Cerebellar nuclear complex (tissue), 1 donor: ENCODE measurements at places on chromosomes 13 and 19.

GRCh38 chr19:7658219-7658686 lies 10.6 kb upstream of the RETN start:
- DNase-seq = no peak

- DNase-seq = no peak
Observed at GRCh38 chr13:44726778-44727177, 150.6 kb upstream of the TSC22D1 start.

GRCh38 chr13:48431431-48431830 lies 18.5 kb upstream of the LPAR6 start:
- DNase-seq = no peak

DNA sequence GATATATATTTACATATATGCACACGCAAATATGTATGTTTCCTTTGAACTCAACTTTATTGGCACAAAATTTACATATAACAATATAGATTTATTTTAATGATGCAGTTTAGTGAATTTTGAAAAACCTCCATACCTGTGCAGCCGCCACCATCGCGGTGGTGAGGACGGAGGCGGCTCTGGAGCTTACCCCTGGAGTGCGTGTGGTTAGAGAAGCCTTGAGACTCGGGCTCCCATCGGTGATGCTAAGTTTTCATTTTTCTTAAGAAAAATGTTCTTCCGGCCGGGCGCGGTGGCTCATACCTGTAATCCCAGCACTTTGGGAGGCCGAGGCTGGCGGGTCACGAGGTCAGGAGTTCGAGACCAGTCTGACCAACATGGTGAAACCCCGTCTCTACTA lies 31.8 kb downstream of the GJA3 start:
- no peak for DNase-seq

DNA sequence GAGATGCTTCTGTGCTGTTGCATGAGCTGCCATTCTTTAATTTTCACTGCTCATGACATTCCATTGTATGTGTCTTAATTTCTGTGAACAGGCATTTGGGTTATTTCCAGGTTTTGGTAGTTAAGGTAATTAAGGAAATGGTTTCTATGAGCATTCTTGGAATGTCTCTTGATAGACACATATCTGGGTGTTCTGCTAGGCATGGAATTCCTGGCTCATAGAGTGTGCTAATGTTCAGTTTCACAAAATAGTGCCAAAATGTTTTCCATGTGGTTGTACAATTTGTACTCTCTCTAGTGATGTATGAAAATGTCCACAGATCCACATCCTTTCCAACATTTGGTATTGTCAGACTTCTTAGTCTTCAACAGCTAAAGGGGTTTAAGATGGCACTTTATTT lies 680.9 kb upstream of the SGCG start:
- no peak for DNase-seq

- DNase-seq = no peak
Observed at GRCh38 chr19:49361438-49362047, 673 bp downstream of the TEAD2 start.

- DNase-seq = no peak
Observed at GRCh38 chr19:2973229-2973628, 4.1 kb upstream of the TLE6 start.

DNA sequence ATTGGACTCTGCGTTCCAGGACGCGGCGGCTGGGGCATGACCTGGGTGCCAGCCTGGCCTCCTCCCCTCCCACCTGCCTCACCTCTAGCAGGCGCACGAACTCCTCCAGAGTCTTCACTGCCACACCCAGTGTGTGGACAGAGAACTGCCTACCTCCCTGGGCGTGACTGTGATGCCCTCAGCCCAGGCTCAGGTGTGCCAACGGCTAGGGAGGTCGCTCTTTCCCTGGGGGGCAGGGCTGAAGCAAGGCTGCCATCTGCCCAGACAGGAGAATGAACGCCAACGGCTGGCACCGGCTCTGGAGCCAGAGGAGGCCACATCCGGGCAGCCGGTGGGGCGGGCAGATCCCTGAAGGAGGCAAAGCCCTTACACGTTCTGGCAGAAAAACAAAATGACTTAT lies 11.3 kb downstream of the NANOS3 start:
- DNase-seq = peak; percentile 10

GRCh38 chr19:39438270-39438934 lies 2.7 kb upstream of the RPS16 start:
- DNase-seq = no peak

- DNase-seq = no peak
Observed at GRCh38 chr13:90502762-90503161, 844.7 kb upstream of the MIR17HG start.

GRCh38 chr13:29081697-29082440 lies 261.7 kb downstream of the MTUS2 start:
- DNase-seq = no peak

GRCh38 chr13:76004416-76004815 lies 368.3 kb downstream of the LMO7 start:
- DNase-seq = no peak

GRCh38 chr13:46168783-46169182 lies 13.2 kb downstream of the LCP1 start:
- no peak for DNase-seq

DNA sequence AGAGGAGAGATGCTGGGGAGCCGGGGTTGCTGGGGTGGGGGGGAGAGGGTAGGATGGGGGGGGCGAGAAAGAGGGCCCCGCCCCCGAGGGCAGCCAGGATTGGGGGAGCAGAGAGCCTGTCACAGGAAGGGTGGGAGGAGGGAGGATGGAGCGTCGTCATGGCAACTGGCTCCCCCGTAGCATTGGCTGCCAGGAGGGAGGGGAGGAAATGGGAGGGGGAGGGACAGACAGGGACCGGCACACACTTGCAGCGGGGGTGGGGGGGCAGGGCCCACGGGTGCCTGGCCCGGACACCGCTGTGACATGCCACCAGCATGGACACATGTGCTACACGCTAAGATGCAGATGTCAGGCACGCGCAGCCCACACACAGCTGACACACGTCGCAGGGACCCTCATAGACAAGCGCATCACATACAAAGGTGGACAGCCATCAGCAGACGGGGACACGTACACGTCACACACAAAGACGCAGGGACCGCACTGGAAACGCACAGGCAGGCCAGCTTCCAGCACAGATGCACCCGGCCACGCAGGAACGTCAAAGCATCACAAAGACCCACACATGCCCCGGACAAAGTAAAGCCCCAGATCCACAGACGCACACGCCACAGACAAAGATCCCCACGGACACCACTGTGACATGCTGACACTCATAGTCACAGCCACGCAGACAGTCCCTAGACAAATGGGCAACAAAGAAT lies at the start of gene LMTK3:
Gene LMTK3 (minus strand): TSS at position 36 of the 704 bp plus-strand sequence. CDS start 259 bp downstream, outside the sequence.
- DNase-seq = peak; percentile 72

- DNase-seq = no peak
Observed at GRCh38 chr19:5914358-5914774, 312 bp downstream of the CAPS start.

DNA sequence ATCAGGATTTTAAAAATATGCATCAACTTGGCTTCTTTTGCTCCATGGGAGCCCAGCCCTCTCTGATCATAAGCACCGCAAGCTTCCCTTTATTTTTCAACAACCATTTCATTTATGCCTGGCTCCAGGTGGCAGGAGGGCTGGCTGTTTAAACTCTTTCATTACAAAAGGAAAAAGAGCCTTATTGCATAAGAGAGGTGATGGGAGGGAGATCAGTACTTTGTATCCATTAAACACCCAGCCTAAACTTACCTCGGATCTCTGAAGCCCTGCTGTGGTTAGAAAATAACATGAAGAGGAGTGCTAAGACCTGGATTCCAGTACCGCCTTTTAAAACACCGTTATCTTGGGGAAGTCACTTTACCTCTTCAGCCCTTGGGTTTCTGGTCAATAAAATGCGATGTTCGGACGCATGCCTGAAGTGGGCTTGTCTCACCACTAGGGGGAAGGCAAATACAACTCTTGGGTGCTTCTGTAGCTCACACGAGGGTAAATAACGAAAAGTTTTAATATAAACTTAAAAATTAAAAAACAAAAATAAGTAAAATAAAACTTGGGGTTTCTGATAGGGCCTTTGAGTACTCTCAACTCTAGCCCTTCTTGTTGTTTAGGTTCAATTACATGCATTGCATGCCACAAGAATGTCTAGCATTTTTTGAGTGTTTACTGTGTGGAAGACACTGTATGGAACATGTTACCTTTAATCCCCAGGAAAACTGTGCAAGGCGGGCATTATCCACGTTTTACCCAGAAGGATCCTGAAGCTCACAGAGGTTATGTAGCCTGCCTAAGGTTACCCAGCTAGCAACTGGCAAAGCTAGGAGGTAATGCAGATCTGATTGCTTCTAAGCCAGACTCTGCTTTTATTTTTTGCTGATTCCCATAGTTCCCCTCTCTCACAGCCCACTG lies 240.3 kb downstream of the LMO7 start:
- DNase-seq = no peak

- no peak for DNase-seq
Observed at GRCh38 chr13:26589754-26590153, 32.3 kb downstream of the WASF3 start.

DNA sequence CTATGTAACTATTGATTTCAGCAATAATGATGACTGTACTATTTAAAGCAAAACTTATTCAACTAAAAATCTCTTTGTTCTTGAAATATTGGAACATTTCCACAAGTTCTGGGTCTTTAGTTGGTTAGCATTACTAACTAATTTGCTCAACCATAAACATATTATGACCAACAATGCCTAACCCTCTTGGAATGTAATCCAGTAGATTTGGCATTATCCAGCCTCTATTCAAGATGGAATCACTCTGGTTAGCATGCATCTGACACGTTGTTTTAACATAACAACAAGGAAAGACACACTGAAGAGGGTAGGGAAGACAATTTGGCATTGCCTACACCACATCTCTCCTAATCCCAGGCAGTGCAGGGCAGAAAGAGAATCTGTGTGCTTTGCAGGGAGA lies 941.3 kb upstream of the PCDH20 start:
- no peak for DNase-seq

DNA sequence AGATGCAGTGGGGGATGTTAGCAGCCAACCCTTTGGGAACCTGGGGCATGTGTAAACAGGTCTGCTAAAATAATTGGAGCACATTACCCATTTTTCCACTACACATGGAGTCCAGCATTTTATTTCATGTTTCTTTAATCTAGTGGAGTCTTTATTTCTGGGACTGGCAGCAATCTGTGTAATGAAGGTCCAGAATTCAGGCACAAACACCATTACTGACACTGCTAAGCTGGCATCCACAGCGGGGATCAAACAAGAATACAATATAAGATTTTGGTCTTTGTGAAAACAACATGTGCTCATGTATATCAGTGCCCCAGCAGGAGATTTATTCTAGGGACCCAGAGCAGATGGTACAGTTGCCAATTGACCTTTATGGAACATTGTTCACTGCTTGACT lies 1587.0 kb upstream of the PRR20A start:
- peak; percentile 63 for DNase-seq

DNA sequence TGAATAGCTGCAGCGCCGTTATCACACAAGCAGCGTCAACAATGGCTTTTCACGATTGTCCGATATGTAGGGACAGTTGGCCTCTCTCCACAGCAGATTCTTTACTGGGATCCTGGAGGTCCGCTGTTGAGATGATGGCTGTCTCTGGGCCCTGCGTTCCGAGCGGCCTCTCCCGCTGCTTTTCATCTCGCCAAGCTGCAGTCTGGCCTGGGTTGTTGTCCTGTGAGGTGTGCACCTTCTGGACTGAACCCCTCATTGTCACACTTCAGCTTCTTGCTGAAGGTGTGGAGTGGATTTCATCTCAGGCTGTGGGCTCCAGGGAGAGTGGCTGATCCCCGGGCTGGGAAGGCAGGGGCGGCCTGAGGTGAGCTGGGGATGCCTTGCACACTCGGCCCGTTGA lies 9.6 kb downstream of the UPF1 start:
- no peak for DNase-seq

DNA sequence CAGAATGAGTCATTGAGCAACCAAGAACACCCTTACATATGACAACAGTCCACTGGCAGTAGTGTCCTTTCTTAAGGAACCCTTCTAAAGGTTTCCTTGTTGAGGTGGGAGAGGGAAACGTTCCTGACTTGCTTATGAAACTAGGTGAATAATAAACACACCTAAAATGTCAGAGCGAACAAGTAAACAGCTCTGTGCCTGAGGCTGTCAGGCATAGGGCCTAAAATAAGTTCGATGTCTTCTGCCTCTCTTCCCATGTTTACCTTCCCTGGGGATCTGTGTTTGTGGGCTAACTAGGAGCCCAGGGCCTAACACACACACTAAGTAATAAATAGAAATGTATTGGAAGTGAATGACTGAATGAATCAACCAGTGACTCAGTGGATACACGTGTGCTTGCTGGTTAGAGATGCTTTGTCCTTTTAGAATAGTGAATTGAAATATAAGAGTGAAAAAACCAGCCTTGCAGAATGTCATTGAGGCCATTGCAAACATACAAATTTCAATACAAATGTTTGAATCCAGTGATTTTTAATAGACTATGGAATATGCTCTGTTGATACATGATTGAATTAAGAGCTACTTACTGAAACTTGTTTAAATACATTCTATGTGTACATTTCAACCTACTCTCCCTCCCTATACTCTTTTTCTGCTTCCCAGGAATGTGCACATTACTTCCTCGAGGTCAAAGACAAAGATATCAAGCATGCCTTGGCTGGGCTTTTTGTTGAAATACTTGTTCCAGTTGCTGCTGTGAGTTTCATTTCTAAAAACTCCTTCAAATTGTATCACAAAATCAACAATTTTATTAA lies 102.9 kb downstream of the FRY start:
- DNase-seq = no peak

GRCh38 chr19:15108845-15109767 lies 1.9 kb downstream of the SYDE1 start:
- no peak for DNase-seq

GRCh38 chr13:87344176-87344575 lies 327.0 kb upstream of the SLITRK5 start:
- DNase-seq = no peak

DNA sequence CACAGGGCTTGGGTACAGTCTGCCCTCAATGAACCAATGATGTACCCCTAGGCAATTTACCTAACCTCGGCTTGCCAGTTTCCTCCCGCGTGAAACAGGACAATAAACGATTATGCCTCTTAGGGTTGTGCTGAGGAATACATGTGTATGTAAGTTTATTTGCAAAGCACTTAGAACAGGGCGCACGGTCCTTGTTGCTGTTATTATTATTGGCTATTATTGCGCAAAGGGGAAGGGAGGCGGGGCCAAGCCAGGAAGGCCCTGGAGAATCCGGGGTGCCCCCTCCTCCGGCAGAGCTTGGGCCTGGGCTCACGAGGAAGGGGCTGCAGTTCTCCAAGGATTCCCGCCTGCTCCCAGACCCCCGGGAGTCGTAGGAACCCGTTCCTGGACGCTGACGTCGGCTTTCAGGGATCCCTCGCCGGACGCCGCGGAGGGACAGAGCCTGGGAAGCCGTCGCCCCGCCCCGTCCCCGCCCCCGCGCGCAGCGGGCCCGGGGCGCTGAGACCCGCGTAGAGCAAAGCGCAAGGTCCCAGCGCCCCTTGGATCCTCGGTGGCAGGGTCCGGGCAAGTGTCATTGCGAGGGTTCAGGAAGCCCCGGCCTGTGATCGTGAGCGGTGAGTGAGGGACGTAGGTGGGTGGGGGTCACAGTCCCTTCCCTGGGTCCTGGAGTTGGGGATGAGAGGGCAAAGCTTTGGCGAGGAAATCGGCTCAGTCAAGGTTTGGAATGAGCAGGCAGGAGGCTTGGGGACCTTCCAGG lies at the start of gene TMEM91:
Gene TMEM91 (plus strand): TSS at position 293 of the 757 bp plus-strand sequence. CDS start 1,777 bp downstream, outside the sequence.
- DNase-seq = no peak
